CD8-positive, alpha-beta memory T cell (primary cell): ENCODE measurements at places on chromosomes 4 and X.

DNA sequence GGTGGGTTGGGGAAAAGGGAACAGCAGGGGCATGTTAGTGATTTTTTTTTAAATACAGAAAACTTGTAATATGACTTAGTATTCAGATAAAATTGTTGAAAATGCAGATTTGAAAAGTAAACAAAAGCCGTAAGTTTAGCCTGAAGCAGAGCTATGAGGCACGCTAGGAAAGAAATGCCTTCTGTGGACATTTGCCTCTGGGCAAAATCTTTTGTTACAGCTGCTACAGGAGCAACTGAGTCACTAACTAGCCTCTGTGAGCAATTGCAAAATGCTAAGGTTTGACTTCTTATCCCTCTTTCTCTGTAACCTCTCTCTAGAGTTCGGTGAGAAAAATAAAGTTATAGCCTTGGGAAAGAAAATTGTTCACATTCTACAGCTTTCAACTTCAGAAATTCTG lies 350.0 kb downstream of the SLC7A11 start:
- DNase-seq, result no peak

- DNase-seq, result no peak
Observed at GRCh38 chr4:127015667-127016117, 617.1 kb upstream of the INTU start.

DNA sequence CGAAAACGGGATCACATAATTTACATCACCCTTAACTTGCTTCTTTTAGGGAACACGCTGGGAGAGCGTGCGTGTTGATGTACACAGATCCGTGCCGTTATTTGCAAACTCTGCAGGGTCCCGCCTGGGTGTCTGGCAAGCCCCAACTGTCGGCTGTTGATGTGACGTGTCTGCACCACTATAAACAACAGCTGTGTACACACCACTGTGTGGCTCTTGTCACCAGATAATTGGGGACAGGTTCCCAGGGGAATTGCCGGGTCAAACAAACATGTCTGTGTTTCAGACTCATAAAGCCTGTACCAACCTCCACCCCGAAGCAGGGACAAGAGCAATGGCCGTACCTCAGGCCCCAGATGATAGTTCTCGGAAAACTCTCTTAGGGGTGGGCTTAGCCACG lies 105.0 kb upstream of the AFAP1 start:
- DNase-seq, result no peak

GRCh38 chr4:174631901-174632758 lies 109.8 kb upstream of the HPGD start:
- DNase-seq, result no peak

DNA sequence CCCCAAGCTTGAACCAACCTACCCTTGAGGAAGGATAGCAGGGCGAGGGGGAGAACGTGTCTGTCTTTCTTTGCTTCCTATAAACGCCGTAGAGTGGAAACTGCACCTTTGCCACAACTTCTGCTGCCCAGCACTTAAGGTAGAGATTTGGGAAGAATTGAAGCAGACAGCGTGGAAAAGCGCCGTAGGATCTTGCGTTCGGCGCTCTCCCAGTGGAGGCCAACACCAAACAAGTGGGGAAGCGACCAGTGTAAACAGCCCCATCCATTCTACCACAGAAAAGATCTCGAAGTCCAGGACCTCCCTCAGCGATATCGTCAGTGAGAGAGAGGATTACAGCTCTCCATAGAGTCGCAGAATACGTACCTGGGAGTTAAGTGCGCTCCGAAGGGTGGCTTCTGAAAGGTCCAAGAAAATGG lies 3.9 kb upstream of the NKX6-1 start:
- DNase-seq, result no peak

GRCh38 chr4:43126595-43126994 lies 234.1 kb downstream of the GRXCR1 start:
- no peak for DNase-seq

DNA sequence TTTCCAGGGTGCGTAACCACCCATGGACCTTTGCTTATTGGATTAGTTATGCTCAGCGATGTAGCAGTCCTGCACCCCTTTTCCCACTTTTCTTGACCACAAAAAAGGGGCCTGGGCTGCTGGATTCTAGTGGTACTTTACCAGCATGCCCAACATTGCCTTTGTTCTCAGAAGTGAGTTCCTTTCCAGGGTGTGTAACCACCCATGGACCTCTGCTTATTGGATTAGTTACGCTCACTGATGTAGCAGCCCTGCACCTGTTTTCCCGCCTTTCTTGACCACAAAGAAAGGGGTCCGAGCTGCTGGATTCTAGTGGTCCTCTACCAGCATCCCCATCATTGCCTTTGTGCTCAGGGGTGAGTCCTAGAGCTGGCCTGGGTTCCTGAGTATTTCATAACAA lies 138.2 kb downstream of the COX18 start:
- DNase-seq, result no peak

DNA sequence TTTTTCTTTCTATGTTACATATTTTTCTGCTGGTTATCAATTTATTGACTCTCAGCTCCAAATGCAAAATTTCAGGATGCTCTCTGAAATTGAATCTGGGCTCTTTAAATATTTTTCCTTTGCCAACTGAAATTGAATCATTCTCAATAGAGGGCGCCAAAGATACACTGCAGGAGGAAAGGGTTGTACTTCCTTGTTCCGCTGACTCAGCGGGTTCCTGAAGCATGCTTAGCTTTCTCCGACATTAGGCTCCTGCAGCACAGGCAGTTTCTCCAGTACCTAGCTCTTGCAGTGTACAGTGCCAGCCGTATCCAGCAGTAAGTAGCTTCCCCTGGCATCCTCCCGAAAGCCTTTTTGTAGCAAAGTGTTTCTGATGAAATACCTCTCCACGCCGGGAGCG lies 28.8 kb upstream of the CFAP47 start:
- no peak for DNase-seq
